ENCODE measurements at places on chromosomes 13 and 19.
A peak's percentile ranks its signal among the peaks of the same experiment; 100 is the strongest.

GRCh38 chr13:99281811-99282263 is 23.7 kb upstream of the GPR18 start:
- no peak for DNase-seq

GRCh38 chr19:16462757-16463250 is 9.0 kb downstream of the EPS15L1 start:
- no peak for DNase-seq

DNA sequence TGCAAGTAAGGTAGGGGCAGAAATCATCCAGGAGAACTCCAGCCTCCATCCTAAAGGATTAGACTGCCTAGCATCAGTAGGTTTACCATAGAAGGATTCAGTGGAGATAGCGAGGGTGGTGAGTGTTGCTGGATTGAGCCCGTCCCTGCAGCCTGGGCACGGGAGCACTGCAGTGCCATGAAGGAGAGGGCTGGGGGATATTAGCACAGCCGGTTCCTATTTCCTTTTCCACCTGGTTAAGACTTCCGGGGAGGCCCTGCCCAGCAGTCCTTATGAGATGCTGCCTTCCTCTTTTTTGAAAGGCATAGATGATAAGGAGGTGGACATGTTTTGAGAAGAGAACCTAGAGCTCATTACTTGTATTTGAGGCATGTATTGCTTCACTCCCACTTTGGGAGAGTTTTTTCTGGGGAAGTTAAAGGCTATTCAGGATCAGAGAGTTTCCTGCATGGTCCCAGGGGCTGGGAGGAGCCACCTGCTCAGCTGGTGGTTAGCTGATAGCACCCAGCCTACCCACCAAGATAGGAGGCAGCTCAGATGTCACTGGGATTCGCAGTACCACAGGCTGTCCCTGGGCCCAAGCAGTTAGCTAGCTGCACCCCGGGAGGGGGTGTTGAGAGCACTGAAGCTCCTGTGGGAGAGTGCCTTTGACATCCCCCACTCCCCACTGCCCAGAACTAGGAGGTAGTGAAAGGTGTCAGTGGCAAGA is 17.2 kb downstream of the ACTN4 start:
- DNase-seq = no peak

GRCh38 chr13:62678039-62678438 is 1262.4 kb upstream of the PCDH20 start:
- no peak for DNase-seq

DNA sequence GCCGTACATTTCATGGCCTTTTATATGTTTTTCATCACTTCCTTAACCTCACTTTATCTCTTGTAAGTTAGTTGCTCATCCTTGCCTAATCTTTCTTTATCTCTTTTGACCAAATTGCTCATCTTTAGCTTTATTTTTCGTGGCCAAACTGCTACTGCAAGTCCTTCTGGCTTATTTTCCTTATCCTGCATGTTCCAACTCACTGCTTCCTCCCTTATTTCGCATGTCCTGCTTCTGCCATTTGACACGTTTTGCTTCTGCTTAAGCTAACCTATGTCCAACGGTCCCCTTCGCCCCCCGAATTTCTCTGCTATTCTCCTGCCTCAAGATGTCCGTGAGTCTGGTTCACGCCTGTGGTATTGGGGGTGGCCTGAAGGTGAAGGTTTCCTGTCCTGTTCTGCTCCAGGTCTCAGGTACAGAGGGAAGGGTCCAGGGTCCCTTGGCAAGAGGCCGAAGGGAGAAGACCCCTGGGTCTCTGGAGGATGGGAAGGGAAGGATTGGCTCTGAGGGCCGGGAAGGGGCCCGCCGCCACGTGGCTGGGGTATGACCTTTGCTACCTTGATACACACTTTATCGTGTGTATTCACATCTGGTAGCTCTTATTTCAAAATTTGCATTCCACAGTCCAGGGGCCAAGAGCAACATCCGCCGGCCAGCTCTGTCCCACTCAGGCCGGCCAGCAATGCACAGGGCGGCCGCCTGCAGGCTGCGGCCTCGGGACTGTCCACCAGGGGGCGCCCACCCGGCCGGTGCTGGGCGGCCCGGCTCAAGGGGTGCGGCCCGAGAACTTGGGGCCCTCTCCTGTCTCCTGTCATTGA is 2.9 kb upstream of the C19orf85 start:
- DNase-seq = peak; percentile 45

GRCh38 chr19:45323671-45324081 is 1.0 kb upstream of the CKM start:
- no peak for DNase-seq

DNA sequence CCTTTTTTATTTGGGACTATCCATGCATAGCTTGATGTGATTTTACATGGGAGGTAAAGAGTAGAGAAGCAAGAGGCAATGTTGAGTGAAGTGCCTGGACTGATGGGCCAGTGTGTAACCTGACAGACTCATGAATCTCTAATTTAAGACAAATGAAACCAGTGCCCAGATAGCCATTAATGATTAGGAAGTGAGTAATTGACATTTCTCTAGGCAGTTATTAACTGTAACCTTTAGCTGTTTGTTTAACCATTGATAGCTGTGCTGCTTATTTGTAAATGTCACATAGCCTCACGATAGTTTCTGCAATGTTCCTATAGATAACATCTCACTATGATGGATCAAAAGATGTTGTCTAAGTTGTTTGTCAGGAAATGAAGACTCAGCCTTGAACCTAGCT is 1047.5 kb upstream of the SPRY2 start:
- no peak for DNase-seq

- no peak for DNase-seq
Observed at GRCh38 chr19:560121-560520, 12.3 kb upstream of the BSG start.

DNA sequence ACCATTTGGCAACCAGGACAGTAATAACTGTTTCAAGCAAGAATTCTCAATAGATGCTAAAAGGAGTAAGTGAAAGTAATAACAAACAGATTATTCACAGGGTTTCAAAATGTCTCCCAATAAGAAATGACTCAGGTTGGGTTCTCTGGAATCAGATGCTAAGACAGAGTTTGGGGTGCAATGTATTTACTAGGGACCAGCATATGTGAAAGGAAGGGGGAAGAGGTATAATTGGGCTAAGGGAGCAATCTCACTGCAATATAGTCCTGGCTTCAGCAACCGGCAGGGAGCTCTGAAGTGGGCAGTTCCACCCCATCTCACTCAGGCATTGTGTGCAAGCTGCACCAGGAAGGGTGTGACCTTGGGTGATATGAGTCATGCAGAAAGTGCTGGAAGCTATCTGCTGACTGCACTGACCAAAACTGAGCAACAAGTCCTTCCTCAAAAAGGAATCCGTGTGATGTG is 23.4 kb downstream of the ZDHHC20 start:
- DNase-seq = peak; percentile 12

Measured in activated CD4-positive, CD25-positive, alpha-beta regulatory T cell treated with anti-CD3 and anti-CD28 coated beads, Interleukin-2, amount 50 U/mL, for 16 hours (primary cell).